ENCODE measurements at places on chromosomes 7 and 10.

GRCh38 chr7:140869430-140869829 lies 55.3 kb downstream of the BRAF start:
- DNase-seq, result no peak

GRCh38 chr10:27541796-27542729 lies 38.0 kb downstream of the RAB18 start:
- no peak for DNase-seq

DNA sequence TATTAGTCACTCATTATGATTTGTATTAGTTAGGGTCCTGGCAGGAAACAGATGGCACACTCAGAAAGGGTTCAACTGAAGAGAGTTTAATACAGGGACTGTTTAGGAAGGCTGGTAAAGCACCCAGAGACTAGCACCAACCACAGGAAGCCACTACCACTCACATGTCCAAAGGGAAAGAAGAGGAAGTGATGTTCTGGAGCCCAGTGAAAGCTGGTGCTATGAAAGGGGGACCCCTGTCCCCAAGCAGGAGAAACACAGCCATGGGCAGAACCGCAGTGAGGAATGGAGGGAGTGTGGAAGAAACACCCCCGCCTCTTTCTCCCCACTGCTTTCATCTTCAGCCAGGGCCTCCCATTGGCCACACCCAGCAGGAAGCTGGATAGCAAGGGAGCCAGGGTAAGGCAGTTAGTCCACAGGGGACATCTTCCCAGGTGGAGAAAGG lies 3.2 kb upstream of the VSIR start:
- DNase-seq, result no peak

- no peak for DNase-seq
These were observed 198.0 kb downstream of the CAMK1D start for GRCh38 chr10:12547301-12547771.
